ENCODE measurements at places on chromosomes 3 and 15. TPM values are rescaled to one million over a fixed set of nuclear protein-coding genes. Genes with fewer than 3 reads are reported as not detected.

- no peak for DNase-seq
Observed at GRCh38 chr15:49315391-49315823, 107.6 kb upstream of the FGF7 start.

GRCh38 chr3:107633327-107634098, 110.8 kb downstream of the BBX start:
- no peak for DNase-seq

ROBO1 gene
- 0.59 TPM for polyA plus RNA-seq

DNA sequence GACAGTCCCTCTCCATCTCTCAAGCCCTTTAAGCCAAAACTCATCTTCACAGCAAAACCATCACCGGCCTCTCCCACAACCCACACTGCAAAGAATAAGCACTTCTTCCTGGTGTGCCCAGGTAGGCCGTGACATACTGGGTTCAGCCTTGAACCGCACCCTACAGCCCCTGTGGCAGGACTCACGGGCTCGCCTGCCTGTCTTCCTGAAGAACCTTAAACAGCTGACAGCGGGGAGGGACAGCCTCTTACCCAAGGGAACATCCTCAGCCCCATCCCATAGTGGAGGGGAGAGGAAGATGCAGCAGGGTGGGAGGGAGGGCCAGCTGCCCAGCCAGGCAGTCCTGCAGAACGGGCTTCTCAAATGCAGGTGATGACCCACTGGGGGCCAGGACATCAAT, 40.2 kb downstream of the TBC1D2B start:
- DNase-seq = no peak

DNA sequence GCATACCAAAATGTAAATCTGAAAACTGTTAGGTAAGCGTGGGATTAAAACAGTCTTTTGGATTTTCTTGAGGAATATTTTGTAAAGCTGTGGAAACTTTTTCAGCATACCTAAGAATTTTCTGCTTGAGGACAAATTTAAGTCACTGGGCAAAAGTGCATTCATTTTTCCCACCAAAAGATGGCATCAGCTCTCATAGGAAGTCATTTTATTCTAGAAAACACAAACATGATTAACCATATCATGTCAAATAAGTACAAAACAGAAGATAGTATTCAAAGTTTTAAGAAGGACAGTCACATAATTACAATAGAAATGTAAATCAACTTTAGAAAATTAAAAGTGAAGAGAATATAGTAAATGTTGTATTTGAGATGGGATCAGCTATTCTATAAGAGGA, 63.5 kb downstream of the SLC49A4 start:
- no peak for DNase-seq

- no peak for DNase-seq
Observed at GRCh38 chr15:66251065-66251789, 2.3 kb downstream of the MEGF11 start.
